ENCODE measurements at places on chromosomes 12 and 14.

- no peak for DNase-seq
These were observed 69.4 kb upstream of the BDKRB2 start for GRCh38 chr14:96135285-96135684.

GRCh38 chr12:5723071-5723470, 222.0 kb downstream of the ANO2 start:
- DNase-seq, result no peak

- no peak for DNase-seq
These were observed 65.3 kb downstream of the PDE6H start for GRCh38 chr12:15038137-15038536.

- no peak for DNase-seq
These were observed 142.7 kb downstream of the ALX1 start for GRCh38 chr12:85422762-85423161.

- DNase-seq, result no peak
These were observed 63.5 kb downstream of the CCDC92 start for GRCh38 chr12:123908884-123909725.

GRCh38 chr12:73210548-73211204, 938.5 kb downstream of the TRHDE start:
- DNase-seq, result no peak

DNA sequence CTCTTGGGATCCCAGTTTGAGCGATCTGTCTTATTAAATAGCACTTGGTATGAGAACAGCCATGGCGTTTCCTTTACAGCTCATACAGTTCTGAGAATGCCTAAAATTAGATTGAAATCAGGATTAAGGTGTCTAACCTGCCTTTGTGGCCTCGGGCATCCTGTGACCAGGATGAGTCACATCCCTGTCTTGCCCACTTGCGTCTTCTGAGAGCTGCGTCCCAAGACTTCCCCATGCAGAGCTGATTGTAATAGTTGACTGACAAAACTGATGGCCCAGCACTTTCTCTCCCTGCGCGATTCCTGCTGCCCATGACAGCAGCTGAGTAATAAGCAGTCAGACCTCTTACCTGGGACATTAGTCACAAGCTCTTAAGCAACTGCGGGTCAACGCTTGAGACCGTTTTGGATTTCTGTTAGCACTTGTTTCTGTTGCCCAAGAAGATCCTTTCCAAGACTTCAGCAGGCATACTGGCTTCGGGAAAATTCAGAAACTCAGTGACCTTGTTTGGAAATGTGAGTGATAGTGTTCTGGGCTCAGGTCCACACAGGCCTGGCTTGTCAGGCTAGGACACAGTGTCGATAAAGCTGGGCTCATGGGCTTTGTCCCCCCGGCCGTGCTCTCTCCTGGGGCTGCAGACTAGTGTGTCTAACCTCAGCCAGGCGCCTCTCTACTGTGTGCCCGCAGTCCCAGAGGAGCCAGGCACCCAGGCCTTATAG, 169.9 kb upstream of the HIF1A start:
- DNase-seq, result no peak

GRCh38 chr12:4268329-4269181, 5.0 kb upstream of the CCND2 start:
- DNase-seq, result no peak

GRCh38 chr12:102487226-102487625, 6.9 kb upstream of the IGF1 start:
- no peak for DNase-seq

DNA sequence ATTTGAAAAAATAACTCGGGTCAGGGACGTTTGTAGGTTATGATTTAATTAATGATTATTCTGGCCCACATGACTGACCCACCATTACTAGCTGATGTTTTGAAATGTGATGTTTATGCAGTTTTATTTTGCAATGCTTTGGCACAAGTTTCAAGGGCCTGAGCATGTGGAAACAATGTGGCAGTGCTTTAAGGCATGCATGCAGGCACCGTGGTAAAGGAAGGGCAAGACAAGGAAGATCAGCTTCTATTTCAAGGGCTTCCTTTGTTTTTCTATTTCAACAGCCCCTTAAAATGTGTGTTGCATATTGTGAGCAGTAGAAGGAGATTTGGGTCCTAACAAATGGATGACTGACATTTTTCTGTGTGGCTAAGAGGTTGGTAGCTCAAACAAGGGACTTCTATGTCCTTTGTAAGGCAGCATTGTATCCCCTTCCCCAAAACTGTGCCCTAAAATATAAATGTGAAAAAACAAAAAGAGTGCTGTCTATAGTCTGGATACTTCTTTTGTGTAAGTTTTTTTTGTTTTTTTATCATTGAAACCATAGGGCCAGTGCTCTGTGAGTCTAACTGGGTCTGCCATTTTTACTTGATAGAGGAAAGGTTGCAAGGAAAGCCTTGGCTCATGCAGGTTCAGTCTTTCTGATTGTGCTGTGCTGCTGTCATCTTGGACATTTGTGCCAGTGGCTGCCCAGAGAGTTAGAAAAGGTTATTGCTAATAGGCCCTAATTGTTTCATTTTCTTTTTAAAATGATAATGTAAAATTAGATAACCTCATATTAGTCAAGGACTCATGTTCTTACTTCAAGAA, 103.5 kb downstream of the FGD4 start:
- DNase-seq, result no peak

- no peak for DNase-seq
These were observed 605 bp downstream of the ANKRD52 start for GRCh38 chr12:56257491-56258067.

DNA sequence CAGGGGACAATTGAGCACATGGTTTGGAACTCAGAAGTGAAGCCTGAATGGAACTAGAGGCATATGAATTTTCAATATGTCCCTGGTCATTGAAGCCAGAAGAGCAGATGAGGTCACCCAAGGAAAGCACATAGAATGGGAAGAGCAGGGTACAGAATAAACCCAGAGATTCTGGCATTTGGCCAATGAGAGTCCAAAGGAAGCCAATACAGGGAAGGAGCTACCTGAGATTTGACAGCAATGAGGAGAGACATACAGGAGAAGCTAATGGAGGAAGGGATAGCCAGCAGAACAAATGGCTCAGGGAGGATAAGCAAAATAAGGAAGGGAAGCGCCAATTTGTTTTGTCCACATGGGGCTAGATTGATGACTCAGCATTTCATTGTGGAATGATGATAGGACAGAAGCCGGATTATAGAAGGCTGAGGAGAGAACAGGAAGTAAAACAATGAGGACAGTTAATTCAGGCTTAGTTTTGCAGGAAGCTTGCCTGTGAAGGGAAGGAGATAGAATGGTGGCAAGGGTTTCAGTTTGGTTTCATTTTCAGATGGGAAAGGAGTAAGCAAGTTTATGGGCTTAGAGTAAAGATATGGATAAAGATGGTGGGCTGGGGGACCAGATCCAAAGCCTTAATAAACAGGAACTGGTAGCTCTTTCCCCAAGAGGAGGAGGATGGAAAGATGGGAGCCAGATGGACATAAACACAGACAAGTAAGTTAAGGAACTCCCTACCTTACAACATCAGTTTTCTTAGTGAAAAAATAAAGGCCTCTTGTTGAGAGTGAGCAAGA, 3.2 kb upstream of the SPTSSA start:
- no peak for DNase-seq

DNA sequence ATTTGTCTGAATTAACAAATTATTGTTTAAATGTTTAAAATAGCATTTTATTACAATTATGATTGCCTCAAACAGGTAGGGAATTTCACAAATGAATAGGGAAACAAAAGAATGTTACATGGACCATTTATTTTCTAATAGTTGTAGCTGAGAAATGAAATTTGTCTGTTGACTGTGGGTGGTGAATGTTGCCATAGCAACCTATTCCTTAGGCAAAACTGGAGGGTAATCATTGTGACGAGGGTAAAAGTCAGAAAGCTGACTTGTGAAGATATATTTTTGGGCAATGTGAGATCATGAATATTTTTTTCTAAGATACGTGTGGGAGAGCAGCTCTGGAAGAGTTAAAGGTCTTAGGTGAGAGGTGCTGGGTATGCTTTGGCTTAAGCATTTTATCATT, 24.2 kb upstream of the CLEC14A start:
- DNase-seq, result no peak

GRCh38 chr12:115375186-115375991, 691.4 kb upstream of the TBX3 start:
- no peak for DNase-seq

GRCh38 chr12:131550121-131550520, 160.8 kb upstream of the SFSWAP start:
- no peak for DNase-seq

GRCh38 chr14:95538801-95539509, 4.1 kb downstream of the GLRX5 start:
- no peak for DNase-seq

- no peak for DNase-seq
These were observed 257.5 kb downstream of the MSRB3 start for GRCh38 chr12:65535946-65536345.

GRCh38 chr14:89909586-89909985, 44.9 kb downstream of the EFCAB11 start:
- no peak for DNase-seq

- no peak for DNase-seq
These were observed 69.7 kb upstream of the DCN start for GRCh38 chr12:91252341-91252740.

- DNase-seq, result no peak
These were observed 37.5 kb downstream of the SLC38A4 start for GRCh38 chr12:46788072-46788887.

- DNase-seq, result no peak
These were observed 25.6 kb upstream of the DBX2 start for GRCh38 chr12:45076417-45077026.

DNA sequence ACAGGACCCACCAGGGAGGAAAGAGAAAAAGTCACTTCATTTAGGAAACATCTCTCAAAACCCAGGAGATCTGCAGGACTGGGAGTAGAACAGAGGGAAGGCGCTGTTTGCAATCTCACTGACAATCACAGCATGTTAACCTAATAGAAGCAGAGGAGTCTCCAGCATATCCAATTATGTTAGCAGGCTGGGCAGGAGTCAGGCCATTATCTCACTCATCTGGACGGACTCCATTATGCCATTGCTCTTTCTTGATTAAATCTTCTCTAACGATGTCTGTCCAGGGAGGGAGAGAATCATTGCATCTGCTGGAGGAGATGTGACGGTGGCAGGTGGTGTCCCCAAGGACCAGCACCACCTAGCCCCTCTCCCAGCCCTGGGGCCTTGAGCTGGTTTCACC, 203.8 kb upstream of the SFSWAP start:
- DNase-seq, result no peak

DNA sequence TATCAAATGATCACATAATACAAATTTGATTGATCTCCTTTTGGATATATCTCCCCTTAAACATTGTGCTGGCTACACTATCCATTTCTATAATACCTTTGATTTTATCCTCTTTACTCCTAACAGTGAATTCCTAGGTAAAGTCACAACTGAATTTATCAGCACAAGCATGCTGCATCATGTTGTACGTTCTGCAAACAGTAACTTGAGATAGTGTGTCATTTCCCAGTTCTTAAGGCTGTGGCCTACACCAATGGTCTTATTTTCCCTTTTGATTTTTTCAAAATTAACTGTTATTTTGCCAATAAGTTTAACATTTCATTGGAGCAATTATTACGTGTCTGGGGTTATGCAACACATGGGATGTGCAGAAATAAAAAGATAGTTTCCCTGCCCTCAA, 24.8 kb downstream of the PRKCH start:
- DNase-seq, result no peak

- no peak for DNase-seq
These were observed 120.3 kb upstream of the BCAT1 start for GRCh38 chr12:25069224-25069623.

DNA sequence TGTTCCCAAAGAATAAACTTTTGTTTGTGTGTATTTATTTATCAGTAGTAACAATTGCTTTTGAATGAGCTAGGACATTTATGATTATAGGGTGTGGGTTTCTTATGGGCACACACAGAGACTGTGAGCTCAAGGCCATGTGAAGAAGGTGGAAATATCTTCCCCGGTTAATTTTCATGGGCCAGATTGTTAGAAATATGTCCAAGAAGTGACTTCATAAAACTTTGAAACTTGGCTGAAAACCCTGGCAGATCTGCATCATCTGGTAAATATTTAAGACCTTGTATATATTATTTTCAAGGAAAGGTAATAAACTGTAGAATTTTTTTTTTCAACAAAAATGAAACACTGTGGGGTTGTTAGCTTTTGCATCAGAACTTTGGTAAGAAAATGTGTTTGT, 53.5 kb upstream of the RNU6-8 start:
- no peak for DNase-seq

DNA sequence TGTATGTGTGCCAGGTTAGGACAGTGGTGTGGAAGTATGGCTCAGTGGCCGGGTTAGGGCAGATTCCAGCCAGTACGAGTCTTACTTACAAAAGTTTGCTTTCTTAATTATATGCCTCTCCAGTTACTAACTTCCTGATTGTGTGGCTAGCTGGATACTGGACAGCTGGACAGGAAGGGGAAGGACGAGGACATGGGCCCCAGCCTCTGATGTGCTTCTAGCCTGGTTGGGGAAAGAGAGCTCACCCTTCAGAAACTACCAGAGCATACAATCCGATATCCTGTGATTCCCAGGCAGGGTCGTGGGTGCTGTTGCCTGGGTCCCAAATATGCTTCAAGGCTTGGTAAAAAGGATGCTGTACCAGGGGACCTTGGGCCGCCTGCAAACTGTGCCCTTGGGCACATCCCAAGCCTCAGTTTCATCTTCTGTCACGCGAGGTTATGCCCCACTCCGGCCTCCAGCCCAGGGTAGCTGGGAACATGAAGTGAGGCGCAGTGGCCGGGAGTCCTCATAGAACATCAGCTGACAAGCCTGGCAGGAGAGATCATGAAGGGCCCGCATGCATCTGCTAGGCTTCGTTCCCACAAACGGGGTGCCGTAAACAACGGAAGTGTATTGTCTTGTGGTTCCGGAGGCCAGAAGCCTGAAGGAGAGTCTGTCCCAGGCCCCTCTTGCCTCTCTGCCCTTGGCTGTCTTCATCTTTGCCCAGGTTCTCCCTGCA, 23.2 kb upstream of the RIN3 start:
- no peak for DNase-seq

DNA sequence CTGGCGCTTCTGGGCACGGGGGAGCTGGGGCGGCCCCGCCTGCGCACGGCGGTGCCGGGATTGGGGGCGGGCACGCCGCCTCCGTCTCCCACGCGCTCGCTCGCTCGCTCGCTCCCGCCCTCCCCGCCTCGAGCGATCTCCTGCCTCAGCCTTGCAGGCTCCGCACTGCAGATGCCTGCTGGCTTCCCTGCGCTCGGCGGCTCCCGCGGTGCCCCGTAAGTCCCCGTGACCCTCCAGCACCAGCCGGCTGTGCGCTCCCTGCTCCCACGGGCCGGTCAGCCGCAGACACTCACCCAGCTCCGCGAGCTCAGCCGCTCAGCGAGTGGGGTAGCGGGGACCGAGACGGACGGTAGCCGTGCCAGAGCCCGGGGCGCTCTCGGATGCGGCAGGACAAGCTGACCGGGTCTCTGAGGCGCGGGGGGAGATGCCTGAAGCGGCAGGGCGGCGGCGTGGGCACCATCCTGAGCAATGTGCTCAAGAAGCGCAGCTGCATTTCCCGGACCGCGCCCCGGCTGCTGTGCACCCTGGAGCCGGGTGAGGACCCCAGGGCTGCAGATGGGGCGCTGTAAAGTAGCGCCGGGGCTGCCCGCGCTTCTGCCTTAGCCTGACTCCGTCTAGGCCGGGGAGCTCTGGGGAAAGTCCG, at the start of gene TBC1D30:
TBC1D30 (plus strand) TSS at position 148 of the 643 bp plus-strand sequence; CDS start at position 381, 233 bp downstream.
- DNase-seq, result peak; percentile 42

Measured in NCI-H1436 treated with DMSO at 0.1 percent for 48 hours (cell line).